Esophagus (tissue), 2 donors: ENCODE measurements at places on chromosomes 5 and 9. TPM values are rescaled to one million over a fixed set of nuclear protein-coding genes. Genes with fewer than 3 reads are reported as not detected.

Gene DMGDH
- 0.14 TPM for polyA plus RNA-seq

Gene AQP3
- 933 TPM for polyA plus RNA-seq

Gene SLC28A3
- 6.1 TPM for polyA plus RNA-seq

Gene FOXD4L6
- polyA plus RNA-seq, result 0.04 TPM

Gene PCDHA1
- 0.02 TPM for polyA plus RNA-seq

Gene ABO
- 15.6 TPM for polyA plus RNA-seq

Gene EIF4E1B
- not detected for polyA plus RNA-seq
